ENCODE measurements at places on chromosomes 5 and 9. TPM values are rescaled to one million over a fixed set of nuclear protein-coding genes. Genes with fewer than 3 reads are reported as not detected.

GRCh38 chr5:56123531-56124243, 109.4 kb downstream of the ANKRD55 start:
- peak overlapping the region; percentile 43 for H3K27ac ChIP-seq
- H3K36me3 ChIP-seq: peaks cover 11% of the 10 kb centered on the region
- peaks cover 36% of the 10 kb centered on the region for H3K4me1 ChIP-seq
- H3K4me3 ChIP-seq: no peak overlapping the region
- no peaks in the 10 kb centered on the region for H3K27me3 ChIP-seq

DNA sequence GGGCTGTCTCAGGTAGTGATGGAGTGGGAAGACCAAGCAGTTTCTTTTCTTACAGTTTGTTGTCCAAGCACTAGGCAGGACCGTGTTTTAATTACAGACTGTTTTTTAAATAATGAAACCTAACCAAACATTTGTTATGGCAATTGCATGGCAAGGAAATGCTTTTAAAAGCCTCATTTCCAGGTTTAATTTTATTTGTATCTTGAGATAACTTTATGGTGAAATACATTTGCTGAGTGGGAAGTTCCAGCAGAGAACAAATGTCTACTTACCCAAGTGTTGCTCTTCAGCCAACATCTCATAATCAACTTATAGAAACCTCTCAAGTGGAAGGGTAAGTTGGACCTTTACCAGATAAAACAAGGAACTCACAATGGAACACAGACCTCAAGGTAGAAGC, 11.8 kb upstream of the LHFPL2 start:
- no peak for DNase-seq
- H3K27ac ChIP-seq: no peak overlapping the region
- no peak overlapping the region for H3K4me3 ChIP-seq
- H3K27me3 ChIP-seq: peaks cover 23% of the 10 kb centered on the region

DNA sequence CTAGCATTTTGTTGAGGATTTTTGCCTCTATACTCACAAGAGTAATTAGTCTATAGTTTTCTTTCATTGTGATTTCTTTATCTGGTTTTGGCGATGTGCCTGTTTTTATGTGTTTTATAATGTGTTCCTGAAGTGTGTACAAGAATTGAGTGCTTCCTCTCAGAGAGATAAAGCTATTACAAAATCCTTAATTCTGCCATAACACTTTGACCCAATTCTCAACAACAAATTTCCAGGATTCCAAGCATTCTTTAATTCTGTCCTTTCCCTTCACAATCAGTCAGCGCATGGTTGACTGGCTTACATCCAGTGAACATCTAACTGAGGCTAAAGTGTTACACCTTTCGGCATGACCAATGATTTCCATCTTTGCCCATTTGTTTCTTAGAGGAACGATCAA, 282.9 kb upstream of the MVB12B start:
- peaks cover 11% of the 10 kb centered on the region for H3K27me3 ChIP-seq
- H3K36me3 ChIP-seq: no peaks in the 10 kb centered on the region
- no peak overlapping the region for H3K4me3 ChIP-seq
- no peak for DNase-seq
- H3K27ac ChIP-seq: no peak overlapping the region

GRCh38 chr5:154271466-154271865, 80.9 kb downstream of the GALNT10 start:
- no peaks in the 10 kb centered on the region for H3K27me3 ChIP-seq
- H3K27ac ChIP-seq: no peak overlapping the region
- H3K4me1 ChIP-seq: peaks cover 38% of the 10 kb centered on the region
- peaks cover 12% of the 10 kb centered on the region for H3K36me3 ChIP-seq
- DNase-seq: no peak

DNA sequence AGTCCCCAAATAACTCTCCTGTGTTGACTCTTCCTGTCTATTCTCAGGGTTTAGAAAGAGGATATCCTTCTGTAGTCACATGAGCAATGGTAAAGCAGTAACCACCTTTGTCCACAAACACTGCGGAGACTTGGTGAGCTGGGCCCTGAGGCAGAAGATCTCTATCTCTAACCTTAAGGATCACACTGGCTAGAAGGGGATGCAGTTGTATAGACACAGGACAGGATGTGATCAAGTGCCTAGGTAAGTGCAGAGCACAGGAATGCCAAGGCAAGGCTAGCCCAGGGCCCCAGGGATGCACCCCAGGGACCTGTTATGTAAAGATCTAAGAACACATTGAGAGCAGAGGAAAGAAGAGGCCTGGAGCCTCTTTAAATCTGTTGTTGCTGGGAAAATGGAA, 610.5 kb downstream of the IRX1 start:
- no peaks in the 10 kb centered on the region for H3K36me3 ChIP-seq
- no peak for DNase-seq
- H3K27ac ChIP-seq: no peak overlapping the region
- no peaks in the 10 kb centered on the region for H3K4me1 ChIP-seq
- no peak overlapping the region for H3K4me3 ChIP-seq
- H3K27me3 ChIP-seq: no peaks in the 10 kb centered on the region

DNA sequence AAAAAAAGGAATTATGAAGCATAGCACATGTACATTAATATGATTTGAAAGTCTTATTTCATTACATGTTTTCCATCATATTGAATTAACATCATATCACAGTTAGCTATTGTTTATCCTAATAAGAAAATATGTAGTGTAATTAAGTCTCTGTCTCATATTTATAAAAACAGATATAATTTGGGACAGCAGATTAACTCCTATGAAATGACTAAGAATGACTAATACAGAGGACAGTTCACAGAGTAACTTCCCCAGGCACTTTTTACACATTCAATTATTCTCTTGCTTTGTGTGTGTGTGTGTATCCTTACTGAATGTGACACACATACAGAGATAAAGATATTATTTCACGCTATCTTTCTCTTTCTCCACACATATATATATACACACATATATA, 2400.9 kb upstream of the C9orf72 start:
- no peak overlapping the region for H3K27ac ChIP-seq
- H3K4me3 ChIP-seq: no peak overlapping the region
- no peaks in the 10 kb centered on the region for H3K27me3 ChIP-seq
- H3K4me1 ChIP-seq: no peaks in the 10 kb centered on the region
- no peaks in the 10 kb centered on the region for H3K36me3 ChIP-seq
- DNase-seq: no peak

- peaks cover 2% of the 10 kb centered on the region for H3K27me3 ChIP-seq
- no peak overlapping the region for H3K27ac ChIP-seq
- DNase-seq: no peak
- H3K4me3 ChIP-seq: no peak overlapping the region
- peaks cover 8% of the 10 kb centered on the region for H3K4me1 ChIP-seq
- no peaks in the 10 kb centered on the region for H3K36me3 ChIP-seq
Measured at GRCh38 chr9:93232388-93232960, 48.5 kb downstream of the WNK2 start.

- peaks cover 5% of the 10 kb centered on the region for H3K27me3 ChIP-seq
- DNase-seq: no peak
- H3K4me3 ChIP-seq: no peak overlapping the region
- H3K4me1 ChIP-seq: peaks cover under 1% of the 10 kb centered on the region
- H3K27ac ChIP-seq: no peak overlapping the region
Measured at GRCh38 chr5:135124128-135124527, 90.1 kb upstream of the PITX1 start.

- H3K4me3 ChIP-seq: no peak overlapping the region
- peaks cover 39% of the 10 kb centered on the region for H3K27me3 ChIP-seq
- H3K4me1 ChIP-seq: peaks cover 44% of the 10 kb centered on the region
- DNase-seq: no peak
Measured at GRCh38 chr5:132776938-132777208, 166 bp downstream of the SEPTIN8 start.

GRCh38 chr9:385818-386398, 171.2 kb downstream of the DOCK8 start:
- peak; percentile 66 for DNase-seq
- no peak overlapping the region for H3K4me3 ChIP-seq
- peaks cover 50% of the 10 kb centered on the region for H3K36me3 ChIP-seq

DNA sequence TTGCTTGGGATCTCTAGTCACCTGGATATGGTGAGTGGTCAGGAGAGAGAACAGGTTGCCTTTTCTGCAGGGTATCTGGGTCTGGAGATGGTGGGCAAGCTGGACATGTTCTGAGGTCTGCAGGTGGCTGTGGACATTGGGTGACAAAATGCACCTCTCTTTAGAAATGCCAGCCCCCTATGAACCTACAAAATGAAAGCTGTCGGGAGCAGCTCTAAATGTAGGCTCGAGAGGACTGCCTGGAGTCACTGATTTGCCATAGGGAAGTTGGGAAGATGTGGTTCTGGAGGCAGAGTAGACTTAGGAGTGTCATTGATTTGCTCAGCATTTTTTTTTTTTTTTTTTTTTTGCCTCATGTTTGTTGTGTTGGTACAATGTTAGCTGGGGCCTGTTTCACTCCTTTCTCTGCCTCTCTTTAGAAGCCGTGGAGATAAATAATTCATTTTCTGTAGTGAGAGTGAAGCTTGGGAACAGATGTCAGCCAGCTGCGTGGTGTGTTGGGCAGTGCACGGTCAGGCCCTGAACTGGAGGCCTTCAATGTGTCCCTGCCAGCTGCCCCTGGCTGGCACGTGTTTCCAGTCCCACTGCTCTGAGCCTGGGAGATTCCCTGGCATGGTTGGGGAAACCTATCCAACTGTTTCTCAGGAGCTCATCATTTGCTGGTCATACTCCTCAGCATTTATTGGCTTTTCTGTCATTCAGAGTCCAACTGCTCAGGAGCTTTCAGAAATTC, 5.4 kb downstream of the RGS3 start:
- DNase-seq: no peak
- H3K4me3 ChIP-seq: no peak overlapping the region
- no peak overlapping the region for H3K27ac ChIP-seq
- no peaks in the 10 kb centered on the region for H3K36me3 ChIP-seq
- H3K27me3 ChIP-seq: peaks cover 9% of the 10 kb centered on the region

DNA sequence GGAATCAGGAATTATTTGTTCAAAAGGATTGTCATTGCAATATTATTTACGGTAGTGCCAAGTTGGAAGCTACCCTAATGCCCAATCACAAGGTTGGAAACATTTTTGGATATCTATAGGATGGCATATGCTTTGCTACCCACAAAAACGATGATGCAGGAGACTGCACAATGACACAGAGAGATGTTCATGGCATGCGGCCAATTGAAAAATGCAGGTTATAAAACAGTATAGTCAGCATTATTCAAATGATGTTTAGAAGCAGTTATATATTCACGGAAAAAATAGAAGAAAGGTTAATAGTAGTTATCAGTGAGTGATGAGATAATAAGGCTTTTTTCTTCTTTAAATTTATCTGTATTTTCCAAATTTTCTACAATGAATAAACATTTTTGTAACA, 5.9 kb upstream of the ACSL6 start:
- H3K27me3 ChIP-seq: peaks cover 58% of the 10 kb centered on the region
- peaks cover 3% of the 10 kb centered on the region for H3K36me3 ChIP-seq
- peak overlapping the region; percentile 55 for H3K4me3 ChIP-seq
- H3K4me1 ChIP-seq: peaks cover 51% of the 10 kb centered on the region
- no peak overlapping the region for H3K27ac ChIP-seq
- DNase-seq: peak; percentile 51

GRCh38 chr5:34585601-34586104, 70.5 kb upstream of the RAI14 start:
- peaks cover 5% of the 10 kb centered on the region for H3K27me3 ChIP-seq
- no peaks in the 10 kb centered on the region for H3K36me3 ChIP-seq
- H3K4me3 ChIP-seq: no peak overlapping the region
- peak overlapping the region; percentile 35 for H3K27ac ChIP-seq
- DNase-seq: no peak

GRCh38 chr5:132065351-132065937, 5.0 kb downstream of the IL3 start:
- no peaks in the 10 kb centered on the region for H3K36me3 ChIP-seq
- peak overlapping the region; percentile 66 for H3K27ac ChIP-seq
- no peak overlapping the region for H3K4me3 ChIP-seq

DNA sequence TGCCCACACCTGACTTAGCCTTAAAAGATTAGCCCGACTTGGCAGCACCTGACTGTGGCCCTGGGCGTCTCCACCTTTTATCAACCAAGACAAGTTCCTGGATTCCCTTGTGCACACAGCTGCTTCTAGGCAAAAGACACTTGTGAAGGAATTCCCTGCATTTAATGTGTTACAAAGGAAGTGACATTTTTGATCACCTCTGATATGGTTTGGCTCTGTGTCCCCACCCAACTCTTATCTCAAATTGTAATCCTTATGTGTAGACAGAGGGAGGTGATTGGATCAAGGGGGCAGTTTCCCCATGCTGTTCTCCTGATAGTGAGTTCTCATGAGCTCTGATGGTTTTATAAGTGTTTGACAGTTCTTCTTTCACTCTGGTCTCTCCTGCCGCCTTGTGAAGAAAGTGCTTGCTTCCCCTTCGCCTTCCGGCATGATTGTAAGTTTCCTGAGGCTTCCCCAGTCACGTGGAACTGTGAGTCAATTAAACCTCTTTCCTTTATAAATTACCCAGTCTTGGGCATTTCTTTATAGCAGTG, 2.6 kb upstream of the CPEB4 start:
- H3K36me3 ChIP-seq: peaks cover 20% of the 10 kb centered on the region
- peak overlapping the region; percentile 70 for H3K27ac ChIP-seq
- H3K4me1 ChIP-seq: peaks cover 46% of the 10 kb centered on the region
- no peaks in the 10 kb centered on the region for H3K27me3 ChIP-seq
- peak overlapping the region; percentile 57 for H3K4me3 ChIP-seq
- peak; percentile 66 for DNase-seq

GRCh38 chr5:66741394-66741793, 145.2 kb downstream of the MAST4 start:
- H3K36me3 ChIP-seq: no peaks in the 10 kb centered on the region
- DNase-seq: no peak
- H3K4me1 ChIP-seq: peaks cover 7% of the 10 kb centered on the region
- peaks cover 3% of the 10 kb centered on the region for H3K27me3 ChIP-seq

DNA sequence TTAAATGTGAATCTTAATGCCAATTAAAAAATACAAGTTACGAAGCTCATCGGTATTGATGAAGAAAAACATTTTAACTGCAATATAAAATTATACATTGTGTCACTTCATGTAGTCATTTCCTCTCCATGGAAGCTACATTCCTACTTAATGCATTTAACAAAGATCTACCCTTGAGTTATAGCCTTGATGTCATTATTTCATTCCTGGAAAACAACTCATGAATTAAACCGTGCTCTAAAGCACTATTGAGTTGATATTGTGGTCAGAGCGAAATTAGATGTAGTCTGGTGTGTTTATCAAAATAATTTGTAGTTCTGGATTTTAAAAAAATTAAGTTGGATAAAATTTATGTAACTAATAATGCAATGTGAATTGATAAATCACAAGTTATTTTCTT, 11.1 kb downstream of the C5orf47 start:
- peaks cover 26% of the 10 kb centered on the region for H3K27me3 ChIP-seq
- H3K4me3 ChIP-seq: no peak overlapping the region
- DNase-seq: no peak
- no peaks in the 10 kb centered on the region for H3K36me3 ChIP-seq

DNA sequence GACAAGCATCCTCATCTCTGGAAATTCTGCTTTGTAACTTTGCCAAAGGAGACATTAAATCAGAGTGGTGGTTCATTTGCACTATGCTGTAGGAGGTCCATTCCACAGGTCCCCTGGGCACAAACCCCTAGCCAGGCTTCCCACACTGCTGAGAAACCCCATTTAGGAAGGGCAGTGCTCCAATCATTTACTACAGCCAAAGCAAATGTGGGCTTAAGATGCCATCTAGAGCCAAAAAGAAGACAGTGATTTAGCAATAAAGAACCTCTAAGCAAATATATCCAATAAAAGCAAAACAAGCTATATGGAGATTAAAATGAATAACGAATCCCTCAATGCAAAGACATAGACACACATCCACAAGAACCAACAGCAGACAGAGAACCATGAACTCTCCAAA, 129.0 kb upstream of the ALDH1B1 start:
- H3K4me1 ChIP-seq: no peaks in the 10 kb centered on the region
- H3K36me3 ChIP-seq: no peaks in the 10 kb centered on the region
- DNase-seq: no peak

FBXL17 gene
- total RNA-seq: 7.5 TPM

AJM1 gene
- 5.7 TPM for total RNA-seq

ADAMTSL2 gene
- total RNA-seq: not detected

CCNJL gene
- total RNA-seq: not detected

AGXT2 gene
- not detected for total RNA-seq

EGFLAM gene
- total RNA-seq: not detected

SLC6A18 gene
- not detected for total RNA-seq

All from activated CD4-positive, alpha-beta T cell treated with anti-CD3 and anti-CD28 coated beads, Interleukin-2, amount 10 ng/mL, durations not matched to agents 24 days and 14 days (primary cell).